ENCODE measurements at places on chromosomes 1 and 21. TPM values are rescaled to one million over a fixed set of nuclear protein-coding genes. Genes with fewer than 3 reads are reported as not detected.

Gene UTP11
- 25.8 TPM for total RNA-seq

Gene SPRR2F
- total RNA-seq, result not detected

Gene SYTL1
- total RNA-seq, result not detected

Gene AJAP1
- under 0.01 TPM for total RNA-seq

Gene F3
- total RNA-seq, result 93.7 TPM

Gene UBL4B
- total RNA-seq, result not detected

DNA sequence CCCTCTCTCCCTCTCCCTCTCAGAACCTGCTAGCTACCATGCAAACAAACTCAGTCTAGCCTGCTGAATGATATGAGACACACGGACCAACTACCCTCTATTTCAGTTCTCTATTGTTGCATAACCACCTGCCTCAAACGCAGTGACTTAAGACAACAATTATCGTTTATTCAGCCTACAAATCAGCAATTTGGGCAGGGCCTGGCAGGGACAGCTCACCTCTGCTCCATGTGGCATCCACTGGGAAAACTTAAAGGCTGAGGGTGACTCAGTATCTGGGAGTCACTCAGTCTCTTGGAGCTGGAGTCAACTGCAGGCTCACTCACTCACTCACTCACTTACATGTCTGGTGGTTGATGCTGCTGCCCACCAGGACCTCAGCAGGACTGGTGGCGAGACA lies 121.3 kb downstream of the SEC16B start:
- DNase-seq, result peak; percentile 86
- peak overlapping the region; percentile 65 for H3K27ac ChIP-seq
- H3K4me1 ChIP-seq, result peaks cover 24% of the 10 kb centered on the region
- no peaks in the 10 kb centered on the region for H3K27me3 ChIP-seq
- H3K36me3 ChIP-seq, result no peaks in the 10 kb centered on the region

DNA sequence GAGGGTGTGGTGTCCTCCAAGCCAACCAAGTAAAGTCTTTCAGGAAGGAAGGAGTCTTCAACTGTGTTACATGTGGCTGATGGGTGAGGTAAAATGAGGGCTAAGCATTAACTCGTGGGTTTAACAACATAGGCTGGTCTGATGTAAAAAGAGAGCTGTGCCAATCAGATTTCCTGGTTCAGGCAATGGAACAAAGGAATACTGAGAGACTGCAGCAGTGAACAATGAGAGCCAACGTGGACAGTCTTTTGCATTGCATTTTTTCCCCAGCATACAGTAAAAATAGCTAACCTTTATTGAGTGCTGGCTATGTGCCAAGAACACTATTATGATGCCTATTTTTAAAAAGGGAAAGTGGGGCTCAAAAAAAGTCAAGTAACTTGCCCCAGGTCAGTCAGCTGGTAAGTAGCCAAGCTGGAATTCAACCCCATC lies 31.1 kb downstream of the DLGAP3 start:
- no peak overlapping the region for H3K27ac ChIP-seq
- no peaks in the 10 kb centered on the region for H3K36me3 ChIP-seq
- DNase-seq, result peak; percentile 11
- no peaks in the 10 kb centered on the region for H3K4me1 ChIP-seq
- peaks cover 12% of the 10 kb centered on the region for H3K27me3 ChIP-seq
- no peak overlapping the region for H3K4me3 ChIP-seq

GRCh38 chr1:172670316-172670715 lies 11.4 kb downstream of the FASLG start:
- peaks cover 35% of the 10 kb centered on the region for H3K4me1 ChIP-seq
- no peak overlapping the region for H3K4me3 ChIP-seq
- no peak overlapping the region for H3K27ac ChIP-seq
- H3K36me3 ChIP-seq, result no peaks in the 10 kb centered on the region
- no peak for DNase-seq

- no peak for DNase-seq
- H3K4me1 ChIP-seq, result no peaks in the 10 kb centered on the region
- H3K27ac ChIP-seq, result no peak overlapping the region
- H3K4me3 ChIP-seq, result no peak overlapping the region
- no peaks in the 10 kb centered on the region for H3K27me3 ChIP-seq
These were observed 29.9 kb upstream of the EDN2 start for GRCh38 chr1:41514381-41514780.

DNA sequence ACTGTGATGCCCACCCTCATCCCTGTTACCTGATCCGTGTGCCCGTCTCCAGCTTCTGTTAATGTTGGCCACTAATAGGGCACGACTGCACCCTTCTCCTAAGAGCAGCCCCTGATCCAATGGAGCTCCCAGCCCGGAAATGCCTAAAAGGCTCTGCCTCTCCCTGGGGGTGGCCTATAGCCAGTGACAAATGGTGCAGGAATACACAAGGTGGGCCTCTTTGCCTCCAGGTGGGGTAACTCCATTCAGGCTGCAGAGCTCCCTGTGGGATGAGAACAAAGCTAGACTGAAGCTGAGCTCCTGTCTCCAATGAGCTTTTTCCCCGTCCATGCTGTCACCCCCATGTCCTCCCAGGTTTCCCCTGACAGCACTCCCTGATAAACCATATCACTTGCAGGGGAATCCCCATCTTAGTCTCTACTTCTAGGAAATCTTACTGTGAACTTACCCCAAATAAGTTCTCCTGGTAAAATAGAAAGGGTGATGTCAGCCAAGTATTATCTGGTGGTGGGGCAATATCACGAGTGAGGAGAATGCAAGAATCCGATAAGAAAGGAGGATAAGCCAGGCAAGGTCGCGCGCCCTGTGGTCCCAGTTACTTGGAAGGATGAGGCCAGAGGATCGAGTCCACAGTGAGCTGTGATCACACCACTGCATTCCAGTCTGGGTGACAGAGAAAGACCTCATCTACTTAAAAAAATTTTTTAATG lies 18.6 kb downstream of the S100A7A start:
- H3K36me3 ChIP-seq, result no peaks in the 10 kb centered on the region
- H3K27ac ChIP-seq, result no peak overlapping the region
- no peaks in the 10 kb centered on the region for H3K27me3 ChIP-seq
- no peak for DNase-seq
- H3K4me1 ChIP-seq, result no peaks in the 10 kb centered on the region

- no peak overlapping the region for H3K4me3 ChIP-seq
- no peaks in the 10 kb centered on the region for H3K36me3 ChIP-seq
- no peak overlapping the region for H3K27ac ChIP-seq
- H3K27me3 ChIP-seq, result no peaks in the 10 kb centered on the region
- DNase-seq, result no peak
These were observed 43.2 kb downstream of the ATP1B1 start for GRCh38 chr1:169149555-169150286.

GRCh38 chr1:8431019-8431418 lies 113.1 kb downstream of the SLC45A1 start:
- H3K4me1 ChIP-seq, result no peaks in the 10 kb centered on the region
- no peak overlapping the region for H3K4me3 ChIP-seq
- H3K36me3 ChIP-seq, result no peaks in the 10 kb centered on the region
- H3K27me3 ChIP-seq, result no peaks in the 10 kb centered on the region
- DNase-seq, result no peak
- H3K27ac ChIP-seq, result no peak overlapping the region

DNA sequence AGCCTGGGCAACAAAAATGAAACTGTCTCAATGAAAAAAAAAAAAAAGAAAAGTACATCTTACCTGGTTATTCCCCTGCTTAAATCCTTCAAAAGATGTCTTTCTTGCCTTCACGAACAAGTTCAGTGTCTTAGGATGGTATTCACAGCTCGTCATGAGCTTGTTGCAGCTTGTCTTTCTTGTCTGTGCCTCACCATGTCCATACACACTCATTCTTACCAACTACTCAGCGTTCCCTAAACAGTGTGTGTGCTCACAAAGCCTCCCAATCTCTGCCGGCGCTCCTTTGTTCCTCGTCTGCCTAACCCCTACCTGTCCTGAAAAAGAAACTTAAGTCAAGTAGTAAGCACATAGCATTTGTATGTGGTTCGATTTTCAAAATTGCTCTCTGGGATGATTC lies 31.1 kb downstream of the UBE4B start:
- H3K27ac ChIP-seq, result no peak overlapping the region
- peaks cover 22% of the 10 kb centered on the region for H3K4me1 ChIP-seq
- H3K4me3 ChIP-seq, result no peak overlapping the region
- H3K36me3 ChIP-seq, result no peaks in the 10 kb centered on the region

DNA sequence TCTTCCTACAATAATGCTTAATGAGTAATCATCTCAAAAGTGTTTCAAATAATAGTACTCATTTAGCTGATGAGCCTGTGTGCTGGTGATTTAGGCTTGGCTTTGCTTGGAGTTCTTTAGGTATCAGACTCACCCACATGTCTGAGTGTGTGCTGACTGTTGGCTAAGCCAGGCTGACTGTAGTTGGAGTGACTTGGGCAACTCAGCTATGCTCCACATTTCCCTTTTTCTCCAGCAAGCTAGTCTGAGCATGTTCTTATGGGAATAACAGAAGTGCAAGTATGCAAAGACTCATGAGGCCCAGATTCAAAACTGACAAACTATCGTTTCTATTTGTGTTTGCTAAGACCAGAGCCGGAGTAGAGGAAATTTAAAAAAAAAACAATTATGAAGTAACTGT lies 99.0 kb upstream of the ADGRL4 start:
- H3K27me3 ChIP-seq, result no peaks in the 10 kb centered on the region
- peak; percentile 50 for DNase-seq
- H3K27ac ChIP-seq, result no peak overlapping the region
- 0 out of 2 replicates have a peak, but pooled peaks cover 6% of the 10 kb centered on the region for H3K4me1 ChIP-seq
- no peak overlapping the region for H3K4me3 ChIP-seq

- H3K27ac ChIP-seq, result no peak overlapping the region
- peak; percentile 56 for DNase-seq
- no peaks in the 10 kb centered on the region for H3K27me3 ChIP-seq
- peaks cover 5% of the 10 kb centered on the region for H3K4me1 ChIP-seq
These were observed 7.0 kb downstream of the MRPL9 start for GRCh38 chr1:151756291-151756690.

DNA sequence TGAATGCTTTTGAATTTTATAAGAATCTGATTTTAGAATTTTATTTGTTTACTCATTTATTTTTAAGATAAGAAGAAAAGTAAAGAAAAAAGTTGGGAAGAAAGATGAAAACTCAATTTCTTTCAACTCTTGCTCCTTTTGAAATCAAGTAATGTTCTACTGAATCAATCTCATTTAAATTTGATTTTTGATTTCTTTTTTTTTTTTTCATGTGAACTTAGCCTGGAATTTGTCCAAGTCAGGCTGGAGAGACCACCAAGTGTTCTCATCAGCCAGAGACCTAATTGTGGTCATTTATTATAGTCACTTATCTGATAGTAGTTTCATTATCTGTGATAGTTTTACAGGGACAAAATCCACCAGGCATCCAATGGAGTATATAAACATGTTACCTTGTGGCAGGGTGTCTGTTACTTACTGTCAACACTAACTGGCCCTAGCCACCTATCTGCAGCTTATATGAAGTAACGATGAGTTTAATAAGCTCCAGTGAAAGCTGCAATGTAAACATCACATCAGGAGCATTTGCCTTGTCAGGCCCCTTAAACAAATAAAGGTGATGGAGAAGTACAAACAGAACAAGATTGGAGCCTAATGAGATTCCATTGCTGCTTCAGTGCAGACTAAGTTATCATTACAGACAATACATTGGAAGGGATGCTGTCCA lies 39.2 kb downstream of the HLX start:
- no peak for DNase-seq
- H3K4me1 ChIP-seq, result no peaks in the 10 kb centered on the region
- no peaks in the 10 kb centered on the region for H3K36me3 ChIP-seq
- no peaks in the 10 kb centered on the region for H3K27me3 ChIP-seq

GRCh38 chr1:179968994-179969919 lies 14.6 kb downstream of the CEP350 start:
- no peak for DNase-seq
- H3K27ac ChIP-seq, result 0 out of 2 replicates have a peak overlapping the region, but pooled peaks have one; percentile 1
- H3K4me1 ChIP-seq, result 0 out of 2 replicates have a peak, but pooled peaks cover 14% of the 10 kb centered on the region
- no peak overlapping the region for H3K4me3 ChIP-seq

- H3K4me1 ChIP-seq, result 0 out of 2 replicates have a peak, but pooled peaks cover 4% of the 10 kb centered on the region
- no peak overlapping the region for H3K27ac ChIP-seq
- 0 out of 2 replicates have a peak, but pooled peaks cover 6% of the 10 kb centered on the region for H3K36me3 ChIP-seq
- H3K27me3 ChIP-seq, result no peaks in the 10 kb centered on the region
These were observed 27.7 kb downstream of the PLPP3 start for GRCh38 chr1:56551691-56552090.

DNA sequence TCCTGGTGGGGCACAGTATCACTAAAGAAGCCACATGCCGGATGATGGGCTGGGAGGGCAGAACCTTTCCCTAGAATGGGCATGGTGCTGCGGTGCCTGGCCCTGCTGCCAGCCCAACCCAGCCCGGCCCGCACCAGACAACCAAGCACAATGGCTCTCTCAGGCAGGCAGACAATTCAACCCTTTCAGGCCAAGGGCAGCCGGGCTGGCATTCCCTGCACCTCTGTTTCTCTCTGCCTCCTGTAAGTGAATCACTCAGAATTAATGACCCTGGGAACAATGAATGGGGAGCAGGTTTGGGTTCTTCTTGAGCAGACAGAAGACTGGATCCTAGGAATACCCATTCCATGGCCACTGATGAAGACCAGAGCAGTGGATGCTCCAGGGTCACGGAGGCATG lies 41.0 kb upstream of the IFFO2 start:
- H3K4me1 ChIP-seq, result no peaks in the 10 kb centered on the region
- H3K36me3 ChIP-seq, result no peaks in the 10 kb centered on the region
- H3K27ac ChIP-seq, result no peak overlapping the region
- no peak overlapping the region for H3K4me3 ChIP-seq

DNA sequence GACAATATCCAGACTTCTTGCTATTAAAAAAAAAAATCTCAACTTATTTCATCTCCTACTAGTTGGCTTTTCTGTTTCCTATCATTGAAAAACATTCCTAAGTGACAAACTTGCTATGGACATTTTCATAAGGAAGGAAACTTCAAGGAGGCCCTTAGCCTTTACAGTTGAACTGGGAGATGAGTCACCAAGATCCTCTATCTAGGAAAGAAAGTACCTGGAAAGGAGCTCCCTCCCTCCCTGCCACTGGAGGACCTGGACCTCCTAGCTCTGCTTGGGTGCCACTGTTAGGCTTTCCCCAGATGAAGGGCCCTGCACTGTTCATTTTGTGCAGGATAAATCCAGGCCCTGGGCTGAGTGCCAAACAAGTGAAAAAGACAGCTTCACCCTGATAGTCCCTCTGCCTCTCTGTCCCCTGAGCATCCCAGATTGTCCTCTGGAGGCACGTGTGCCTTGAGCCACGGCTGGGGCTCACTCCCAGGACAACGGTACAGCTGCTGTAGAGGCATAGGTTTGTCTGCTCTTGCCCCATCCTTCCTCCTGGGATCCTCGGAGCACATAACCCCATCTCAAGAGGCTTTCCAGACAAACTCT lies 40.2 kb upstream of the SOX13 start:
- peak; percentile 26 for DNase-seq
- no peaks in the 10 kb centered on the region for H3K27me3 ChIP-seq
- no peaks in the 10 kb centered on the region for H3K4me1 ChIP-seq
- no peak overlapping the region for H3K4me3 ChIP-seq
- H3K36me3 ChIP-seq, result no peaks in the 10 kb centered on the region
- H3K27ac ChIP-seq, result no peak overlapping the region

- H3K27me3 ChIP-seq, result peaks cover 4% of the 10 kb centered on the region
- peak overlapping the region; percentile 66 for H3K4me3 ChIP-seq
- H3K4me1 ChIP-seq, result peaks cover 5% of the 10 kb centered on the region
These were observed 546 bp downstream of the KIF21B start for GRCh38 chr1:201022820-201023516.

GRCh38 chr1:210185063-210185462 lies 47.5 kb upstream of the SERTAD4 start:
- H3K4me3 ChIP-seq, result no peak overlapping the region
- H3K36me3 ChIP-seq, result no peaks in the 10 kb centered on the region
- H3K27me3 ChIP-seq, result no peaks in the 10 kb centered on the region
- H3K27ac ChIP-seq, result no peak overlapping the region
- no peak for DNase-seq
- peaks cover 10% of the 10 kb centered on the region for H3K4me1 ChIP-seq

GRCh38 chr1:111976332-111976731 lies 13.1 kb downstream of the KCND3 start:
- no peak overlapping the region for H3K4me3 ChIP-seq
- no peak overlapping the region for H3K27ac ChIP-seq
- no peaks in the 10 kb centered on the region for H3K4me1 ChIP-seq
- no peak for DNase-seq
- H3K36me3 ChIP-seq, result no peaks in the 10 kb centered on the region
